ENCODE measurements at places on chromosomes 11 and 22. TPM values are rescaled to one million over a fixed set of nuclear protein-coding genes. Genes with fewer than 3 reads are reported as not detected.

Gene AASDHPPT
- polyA plus RNA-seq: 53.0 TPM

Gene TSSK2
- polyA plus RNA-seq: not detected

Gene GLB1L2
- 0.47 TPM for polyA plus RNA-seq

Gene CFAP300
- 1.5 TPM for polyA plus RNA-seq

Gene KCNK4
- polyA plus RNA-seq: not detected

Gene OR8J3
- polyA plus RNA-seq: not detected

Gene GLYAT
- not detected for polyA plus RNA-seq

Gene PCSK7
- polyA plus RNA-seq: 25.4 TPM

Gene CDC42EP2
- polyA plus RNA-seq: 32.5 TPM

Gene KRTAP5-8
- not detected for polyA plus RNA-seq

Gene RBMXL2
- polyA plus RNA-seq: not detected

Gene MS4A7
- polyA plus RNA-seq: 6.8 TPM

Gene SUSD2
- polyA plus RNA-seq: 0.91 TPM

Gene RTN4R
- 19.9 TPM for polyA plus RNA-seq

DNA sequence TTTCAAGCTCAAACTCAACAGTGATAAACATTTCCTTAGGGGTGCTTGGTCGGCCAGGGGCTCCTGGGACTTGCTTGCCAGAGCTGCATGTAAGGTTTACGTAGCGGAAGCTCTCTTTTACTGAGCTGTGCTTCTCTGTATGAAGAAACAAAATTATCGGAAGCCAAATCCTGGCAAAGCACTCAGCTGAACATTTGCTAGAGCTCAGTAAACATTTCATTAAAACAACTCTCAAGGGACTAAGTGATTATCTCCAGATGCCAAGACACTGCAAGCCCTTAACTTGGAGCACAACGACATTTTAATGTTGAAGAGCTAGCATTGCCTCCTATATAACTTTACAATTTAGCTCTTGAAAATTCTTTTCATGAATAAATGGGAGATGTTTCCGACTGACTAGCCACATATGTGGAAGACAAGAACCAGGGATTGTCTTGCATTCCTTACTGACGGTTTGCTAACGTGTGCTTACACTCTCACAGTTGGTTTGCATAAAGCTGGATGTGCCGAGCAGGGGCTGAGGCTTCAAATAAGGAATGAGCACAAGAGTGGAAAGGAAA lies 43.4 kb downstream of the SCUBE2 start:
- peak; percentile 76 for DNase-seq

DNA sequence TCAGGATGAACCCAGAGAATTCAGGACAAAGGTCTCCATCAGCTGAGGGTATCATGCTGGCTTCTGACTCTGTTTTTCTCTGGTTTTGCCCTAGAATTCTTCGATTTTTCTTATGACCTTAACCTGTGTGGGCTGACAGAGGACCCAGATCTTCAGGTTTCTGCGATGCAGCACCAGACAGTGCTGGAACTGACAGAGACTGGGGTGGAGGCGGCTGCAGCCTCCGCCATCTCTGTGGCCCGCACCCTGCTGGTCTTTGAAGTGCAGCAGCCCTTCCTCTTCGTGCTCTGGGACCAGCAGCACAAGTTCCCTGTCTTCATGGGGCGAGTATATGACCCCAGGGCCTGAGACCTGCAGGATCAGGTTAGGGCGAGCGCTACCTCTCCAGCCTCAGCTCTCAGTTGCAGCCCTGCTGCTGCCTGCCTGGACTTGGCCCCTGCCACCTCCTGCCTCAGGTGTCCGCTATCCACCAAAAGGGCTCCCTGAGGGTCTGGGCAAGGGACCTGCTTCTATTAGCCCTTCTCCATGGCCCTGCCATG lies 16.8 kb downstream of the SERPING1 start:
- no peak for DNase-seq

GRCh38 chr11:122746611-122747244 lies 91.2 kb downstream of the UBASH3B start:
- DNase-seq: no peak

GRCh38 chr11:67572747-67573419 lies 10.7 kb upstream of the GSTP1 start:
- no peak for DNase-seq

DNA sequence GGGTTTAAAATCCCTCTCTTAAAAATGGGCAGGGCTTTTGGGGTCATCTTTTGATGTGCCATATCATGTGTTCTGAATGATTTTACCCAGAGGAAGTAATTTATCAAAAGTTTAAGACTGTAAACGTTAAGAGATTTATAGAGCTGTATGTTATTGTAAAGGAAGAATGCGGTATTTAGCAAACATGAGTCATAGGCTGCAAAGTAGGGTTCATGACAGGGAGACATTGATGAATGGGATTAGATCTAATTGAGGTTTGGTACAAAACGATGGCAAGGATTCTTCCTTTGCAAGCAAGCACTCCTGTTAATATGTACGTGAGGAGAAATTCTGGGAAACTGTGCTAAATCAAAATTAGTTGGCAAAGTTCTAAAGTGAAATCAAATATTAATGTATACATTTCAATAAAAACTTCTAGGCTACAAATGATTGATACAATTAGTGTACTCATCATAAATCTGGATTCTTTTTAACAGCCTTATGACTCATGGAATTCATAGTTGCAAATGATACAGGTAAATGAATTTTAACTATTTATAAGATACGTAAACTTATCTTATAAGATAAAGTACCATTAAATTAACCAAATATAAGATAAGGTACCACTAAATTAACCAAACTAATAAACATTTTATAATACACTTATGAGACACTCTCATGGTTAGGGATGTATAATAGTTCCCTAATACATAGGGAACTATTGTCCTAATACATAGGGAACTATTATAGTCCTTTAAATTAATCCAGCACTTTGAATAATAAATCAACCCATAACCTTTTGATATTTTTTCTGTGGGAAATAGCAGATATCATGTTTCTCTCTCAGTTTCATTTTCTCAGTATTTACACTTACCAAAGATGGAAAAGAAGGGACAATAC lies 58.4 kb downstream of the KIF18A start:
- DNase-seq: no peak

GRCh38 chr11:31806928-31807798 lies 4.0 kb downstream of the PAX6 start:
- no peak for DNase-seq

GRCh38 chr22:35985371-35985770 lies 43.3 kb downstream of the RBFOX2 start:
- no peak for DNase-seq

- DNase-seq: no peak
Measured at GRCh38 chr22:49264696-49265095, 563.0 kb downstream of the BRD1 start.

GRCh38 chr11:115122274-115122673 lies 381.9 kb downstream of the CADM1 start:
- no peak for DNase-seq

DNA sequence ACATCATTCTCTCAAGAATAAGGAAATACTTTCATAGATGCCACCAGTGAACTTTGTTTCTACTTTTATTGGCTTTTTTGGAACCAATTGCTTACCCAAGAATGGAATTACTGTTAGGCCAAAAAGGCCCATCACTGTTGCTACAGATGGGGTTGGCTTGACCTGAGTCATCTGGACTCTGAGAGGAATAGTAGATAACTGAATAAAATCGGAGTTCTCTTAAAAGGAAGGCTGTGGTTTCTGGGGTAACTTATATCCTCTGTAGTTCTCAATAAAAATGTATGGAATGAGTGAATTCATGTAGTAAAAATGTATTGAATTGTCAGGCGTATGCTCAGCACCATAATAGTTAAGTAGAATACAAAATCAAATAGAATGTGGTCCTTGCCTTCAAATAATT lies 56.6 kb downstream of the ARHGEF12 start:
- no peak for DNase-seq

DNA sequence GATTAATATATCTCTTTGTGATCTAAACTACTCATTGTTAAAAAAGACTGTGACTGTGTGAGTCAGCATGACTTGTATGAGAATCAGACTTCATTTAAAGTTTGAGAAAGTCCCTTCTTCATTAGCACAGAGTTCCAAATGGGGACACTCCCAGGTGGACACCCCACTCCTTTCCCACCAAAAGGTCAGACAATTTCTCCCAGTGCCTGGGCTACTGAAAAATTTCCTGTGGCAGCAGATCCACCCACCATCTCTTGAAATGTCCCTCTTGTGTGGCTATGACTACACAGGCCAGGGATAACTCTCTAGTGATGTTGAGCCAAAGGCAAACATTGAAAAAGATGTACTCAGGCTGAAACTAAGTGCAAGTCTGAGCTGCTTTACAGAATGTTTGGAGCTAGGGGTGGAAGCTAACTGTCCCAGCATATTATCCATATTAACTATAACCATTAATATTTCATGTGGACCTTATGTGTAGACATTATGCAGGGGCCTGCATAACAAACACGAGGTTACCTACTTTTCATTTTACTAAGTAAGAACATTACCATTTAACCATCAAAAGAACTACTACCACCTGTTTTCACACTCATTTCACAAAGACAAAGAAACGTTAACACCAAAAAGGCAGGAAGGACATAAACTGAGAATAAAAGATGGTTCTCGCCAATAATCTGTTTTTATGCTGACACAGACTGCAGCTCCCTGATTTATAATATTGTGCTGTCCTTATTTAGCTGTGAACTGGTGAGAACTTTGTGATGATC lies 44.8 kb downstream of the MMP20 start:
- no peak for DNase-seq

GRCh38 chr11:76210931-76211851 lies 4.9 kb upstream of the WNT11 start:
- DNase-seq: no peak

- no peak for DNase-seq
Measured at GRCh38 chr11:12239804-12240371, 129.5 kb downstream of the MICAL2 start.

DNA sequence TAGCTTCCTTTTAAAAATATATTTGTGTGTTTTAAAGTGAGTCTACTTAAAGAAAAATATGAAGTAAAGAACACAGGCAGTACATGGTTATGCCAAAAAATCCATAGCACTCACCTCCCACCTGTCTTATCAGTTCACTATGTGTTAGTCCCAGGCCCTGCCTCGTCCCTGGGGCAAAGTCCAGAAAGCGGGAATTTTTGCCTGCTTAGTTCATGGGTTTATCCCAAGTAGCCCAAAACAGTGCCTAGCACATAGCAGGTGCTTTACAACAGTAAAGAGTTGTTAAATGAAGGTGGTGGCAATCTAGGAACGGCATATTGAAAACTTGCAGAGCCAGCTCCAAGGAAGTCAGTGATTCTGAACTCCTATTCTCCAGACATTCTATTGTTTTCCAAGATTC lies 154.0 kb downstream of the MN1 start:
- DNase-seq: no peak

DNA sequence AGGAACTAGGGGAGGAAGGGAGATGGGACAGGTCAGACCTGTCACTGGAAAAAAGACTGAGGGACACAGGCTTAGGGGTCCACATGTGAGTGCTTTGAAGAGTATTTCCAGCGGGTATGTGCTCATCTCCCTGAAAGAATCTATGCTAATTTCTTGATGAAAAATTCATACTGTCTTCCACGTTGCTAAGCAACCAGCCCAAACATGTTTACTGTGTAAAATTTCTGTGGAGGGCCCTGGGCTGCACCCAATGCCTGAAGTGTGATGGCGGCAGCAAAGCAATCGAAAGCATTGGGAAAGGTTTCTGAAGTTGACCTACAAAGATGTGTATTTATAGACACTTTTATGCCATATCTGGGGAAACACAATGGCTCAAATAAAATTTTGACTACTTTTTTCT lies 7.4 kb downstream of the SYT13 start:
- no peak for DNase-seq

GRCh38 chr11:73141309-73142127 lies 600 bp downstream of the FCHSD2 start:
- DNase-seq: no peak

DNA sequence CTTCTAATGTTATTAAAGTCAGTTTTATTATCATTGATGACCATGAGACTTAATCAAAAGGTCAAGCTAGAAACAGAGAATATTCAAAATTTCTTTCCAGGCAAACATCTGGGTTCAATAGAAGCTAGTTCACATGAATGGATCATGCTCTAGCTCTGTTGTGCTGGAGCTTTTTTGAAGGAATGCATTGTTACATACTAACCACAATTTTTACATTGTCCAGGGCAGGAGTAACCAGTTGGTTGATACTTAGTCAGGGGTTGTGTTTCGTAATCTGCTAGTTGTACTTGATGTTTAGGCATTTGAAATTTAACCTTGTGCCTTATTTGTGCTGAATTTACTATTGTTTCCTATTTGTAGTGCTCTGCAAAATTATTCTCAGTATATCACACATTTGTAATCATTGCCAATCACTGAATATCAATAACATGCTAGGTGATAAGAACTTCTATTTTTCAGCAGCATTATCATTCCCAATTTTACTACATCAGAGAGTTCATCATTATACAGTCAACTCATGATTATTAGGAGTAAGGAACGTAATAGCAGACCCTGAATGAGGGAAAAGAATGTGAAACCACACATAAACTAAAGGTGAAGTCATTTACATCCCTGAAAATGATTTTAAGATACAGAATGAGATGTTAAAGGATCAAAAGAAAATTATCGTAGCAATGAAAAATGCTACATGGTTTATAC lies 23.2 kb downstream of the NF2 start:
- DNase-seq: no peak

- DNase-seq: no peak
Measured at GRCh38 chr11:132685174-132685611, 847.1 kb downstream of the OPCML start.

- DNase-seq: no peak
Measured at GRCh38 chr11:75593286-75593915, 31.3 kb downstream of the SERPINH1 start.

GRCh38 chr11:37849706-37850105 lies 1251.7 kb upstream of the RAG2 start:
- peak; percentile 14 for DNase-seq

- no peak for DNase-seq
Measured at GRCh38 chr11:129852125-129852740, 36.6 kb downstream of the TMEM45B start.

DNA sequence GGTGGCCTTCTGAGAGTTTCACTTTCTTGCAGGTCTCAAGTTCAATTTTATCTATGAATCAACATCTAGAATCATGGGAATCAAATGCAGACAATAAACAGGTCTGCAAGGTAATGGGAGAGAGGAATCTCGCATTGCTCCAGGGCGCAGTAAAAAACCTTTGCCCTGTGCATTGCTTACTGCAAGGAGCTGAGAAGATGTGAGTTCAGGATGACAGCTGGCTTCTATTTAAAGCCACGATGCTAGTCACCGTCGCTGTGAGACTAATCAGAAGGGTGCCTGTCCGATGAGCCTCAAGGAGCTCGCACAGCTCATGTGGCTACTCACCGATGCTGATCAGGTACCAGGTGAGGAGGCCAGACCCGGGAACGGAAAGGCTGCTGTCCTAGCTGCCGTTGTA lies 30.2 kb upstream of the APOA1 start:
- no peak for DNase-seq

All from forelimb muscle (tissue), 1 donor.